ENCODE measurements at places on chromosomes 2 and 18. TPM values are rescaled to one million over a fixed set of nuclear protein-coding genes. Genes with fewer than 3 reads are reported as not detected.
A peak's percentile ranks its signal among the peaks of the same experiment; 100 is the strongest.

- DNase-seq: no peak
Measured at GRCh38 chr2:15182275-15182674, 378.9 kb downstream of the NBAS start.

GRCh38 chr2:2793925-2794560 lies 463.0 kb upstream of the MYT1L start:
- DNase-seq: no peak

DNA sequence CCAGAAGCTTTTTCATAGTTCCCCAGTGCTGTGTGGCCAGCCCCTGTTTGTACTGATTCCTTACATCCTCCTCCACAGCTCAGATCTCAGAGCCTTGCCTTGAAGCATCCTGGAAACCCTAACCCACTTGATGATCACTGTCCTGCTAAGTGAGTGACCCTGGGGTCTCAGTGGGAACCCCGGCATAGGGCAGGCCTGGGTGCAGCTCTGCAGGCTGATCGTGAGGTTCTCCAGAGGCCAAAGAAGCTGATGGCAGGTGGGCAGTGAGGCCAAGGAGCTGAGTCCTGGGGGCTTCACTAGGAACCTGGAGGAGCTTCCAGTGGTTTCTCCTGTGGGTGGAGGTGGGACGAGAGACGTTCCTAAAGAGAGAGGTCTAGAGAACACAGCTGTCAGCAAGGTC lies 47.4 kb upstream of the BIN1 start:
- DNase-seq: no peak

GRCh38 chr18:73164430-73164829 lies 296.6 kb upstream of the NETO1 start:
- no peak for DNase-seq

DNA sequence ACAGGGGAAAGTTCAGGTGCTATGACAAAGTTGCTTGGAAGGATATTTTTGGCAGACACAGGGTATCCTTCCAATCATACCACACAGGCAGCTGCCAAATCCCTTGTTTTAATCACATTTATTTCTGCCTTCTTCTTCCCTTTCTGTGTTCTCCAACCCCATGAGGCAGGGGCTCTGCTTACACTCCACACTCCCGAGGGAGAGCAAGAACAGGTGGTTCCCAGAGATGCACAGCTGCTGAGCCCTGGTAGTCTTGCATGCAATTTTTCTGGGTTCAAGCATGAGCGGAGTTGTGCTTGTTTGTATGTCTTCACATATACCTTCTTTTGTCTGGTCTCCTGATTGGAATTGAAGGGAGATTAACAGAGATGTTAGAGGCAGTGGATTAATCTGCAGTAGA lies 251.7 kb upstream of the ST6GAL2 start:
- DNase-seq: no peak

DNA sequence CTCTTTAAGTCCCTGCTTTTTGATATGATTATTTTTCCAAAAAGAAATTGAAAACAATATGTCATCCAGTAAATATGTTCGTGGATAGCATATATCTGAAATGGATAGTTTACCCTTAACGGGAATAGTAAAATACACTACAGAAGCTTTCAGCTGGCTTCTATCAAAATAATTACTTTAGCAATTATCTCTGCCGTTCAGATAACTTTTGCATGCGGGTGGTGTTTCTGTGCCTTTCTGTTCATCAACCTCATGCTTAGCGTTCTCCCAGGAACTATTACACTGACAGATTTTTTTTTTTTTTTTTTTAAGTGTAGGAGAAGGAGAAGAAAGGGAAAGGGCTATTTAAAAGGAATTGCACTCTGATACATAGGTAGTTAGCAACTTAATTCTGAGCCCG lies 53.6 kb downstream of the TSHZ1 start:
- no peak for DNase-seq

DNA sequence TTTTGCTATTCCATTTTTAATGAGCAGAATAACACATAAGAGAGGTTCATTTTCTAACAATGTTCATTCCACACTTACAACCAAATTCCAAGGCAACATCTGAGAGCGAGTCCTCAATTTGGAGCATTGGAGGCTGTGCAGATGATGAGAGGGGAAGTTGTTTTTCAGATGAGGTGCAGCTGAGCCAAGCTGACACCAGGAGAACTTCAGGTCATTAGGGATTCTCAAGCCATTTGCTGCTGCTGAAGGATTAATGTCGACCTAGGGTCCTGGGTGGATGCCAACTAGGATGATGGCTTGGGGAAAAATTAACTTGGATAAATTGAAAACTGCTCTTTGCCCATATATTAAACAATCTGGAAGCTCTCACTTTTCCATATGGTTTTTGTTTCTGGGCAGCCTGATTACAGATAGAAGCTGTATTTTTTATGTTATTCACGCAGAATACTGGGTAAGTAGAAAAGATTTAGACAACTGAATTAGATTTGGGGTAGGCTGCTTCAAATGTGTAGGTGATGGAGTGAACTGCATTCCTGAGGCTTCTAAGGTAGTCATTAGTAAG lies 206.4 kb upstream of the SLC39A10 start:
- no peak for DNase-seq

DNA sequence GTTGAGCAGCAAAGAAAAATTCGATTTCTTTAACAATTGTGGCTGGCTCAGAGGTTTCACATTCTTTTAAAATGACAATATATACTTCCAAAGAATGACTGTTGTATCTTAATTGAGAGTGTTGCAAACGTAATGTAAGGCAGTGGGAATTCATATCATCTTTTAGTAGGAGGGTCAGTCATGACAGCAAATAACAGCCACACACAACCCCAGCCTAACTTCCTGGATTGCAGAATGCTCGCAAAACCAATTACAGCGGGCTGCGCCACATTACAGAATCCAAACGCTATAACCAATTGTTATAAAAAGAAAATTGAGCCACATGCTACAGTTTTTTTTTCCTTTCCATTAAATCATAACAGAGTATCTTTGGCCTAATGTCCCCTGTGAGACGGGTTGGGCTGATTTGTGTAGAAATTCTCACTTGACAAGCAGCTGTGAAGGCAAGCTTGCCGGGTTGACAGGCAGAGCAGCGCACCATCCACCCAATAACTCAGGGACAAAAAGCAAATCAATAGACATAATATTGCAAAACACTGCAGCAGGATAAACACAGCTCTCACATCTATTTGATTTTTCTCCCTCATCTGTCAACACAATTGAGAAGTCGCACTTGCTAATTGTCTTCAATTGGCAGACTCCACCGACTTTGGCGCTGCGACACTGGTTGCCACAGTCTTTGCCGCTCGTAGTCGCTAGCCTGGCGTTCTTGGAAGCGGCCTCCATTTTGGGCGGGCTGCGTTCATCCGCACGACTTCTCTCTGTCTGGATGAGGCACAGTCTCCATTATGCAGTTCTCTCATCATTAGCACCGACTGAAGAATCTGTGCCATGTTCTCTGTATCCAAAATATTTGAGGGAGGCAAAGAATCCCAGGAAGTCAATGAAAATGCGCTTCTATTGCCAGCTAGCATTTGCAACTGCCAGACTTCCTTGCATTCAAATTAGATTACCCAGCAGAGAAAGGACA lies 95.0 kb upstream of the CCDC68 start:
- no peak for DNase-seq

GRCh38 chr2:120904830-120905234 lies 169.2 kb downstream of the GLI2 start:
- no peak for DNase-seq

DNA sequence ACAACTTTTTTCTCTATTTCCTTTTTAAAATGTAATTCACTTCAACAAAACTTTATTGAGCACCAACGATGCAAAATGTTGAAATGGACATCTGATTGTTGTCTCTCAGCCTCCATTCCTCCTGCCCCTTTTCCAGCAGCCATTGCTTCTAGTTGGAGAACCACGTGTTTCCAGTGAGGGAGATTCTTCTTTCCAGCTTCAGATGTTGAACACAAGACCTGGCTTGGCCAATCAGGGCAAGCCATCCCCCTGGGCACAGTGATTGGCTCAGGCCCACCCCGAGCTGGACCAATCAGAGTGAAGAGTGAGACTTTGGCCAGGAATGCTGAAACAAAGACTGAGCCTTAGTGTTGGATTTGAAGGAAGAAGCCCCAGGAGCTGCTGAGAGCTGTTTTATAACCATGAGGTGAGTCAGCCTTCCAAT lies 59.0 kb downstream of the E2F6 start:
- no peak for DNase-seq

- DNase-seq: no peak
Measured at GRCh38 chr2:75498907-75499306, 61.8 kb downstream of the EVA1A start.

DNA sequence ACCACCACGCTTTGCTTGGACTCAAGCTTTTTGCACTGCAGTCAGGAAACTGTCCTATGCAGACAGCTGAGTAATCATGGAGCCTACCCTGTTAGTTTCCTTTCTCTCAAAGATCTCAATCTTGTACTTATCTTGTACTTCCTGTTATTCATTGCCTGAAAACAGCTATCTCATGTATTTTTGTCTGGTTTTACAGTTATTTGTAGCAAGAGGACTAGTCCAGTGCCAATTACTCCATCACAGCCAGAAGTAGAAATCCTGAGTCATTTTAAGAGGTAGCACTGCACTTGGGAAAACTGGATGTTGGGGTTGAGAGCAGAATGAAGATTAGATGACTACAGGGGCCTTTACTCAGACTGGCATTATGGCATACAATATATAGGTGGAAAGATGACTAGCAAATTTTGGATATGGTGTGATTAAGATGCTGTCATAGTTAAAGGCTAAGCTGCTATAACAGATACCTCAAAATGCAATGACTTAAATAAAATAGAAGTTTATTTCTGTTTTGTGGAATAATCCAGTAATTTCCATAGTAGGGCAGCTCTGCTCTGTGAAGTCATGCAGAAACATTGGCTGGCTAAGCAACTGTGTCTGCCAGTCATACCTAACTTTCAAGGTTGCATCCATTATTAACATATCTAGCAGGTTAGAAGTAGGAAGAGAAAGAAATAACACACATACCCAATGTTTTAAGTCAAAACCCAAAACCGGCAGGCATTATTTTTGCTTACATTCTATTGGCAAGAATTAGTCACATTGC lies 21.1 kb upstream of the CHMP3 start:
- DNase-seq: no peak

GRCh38 chr2:232521959-232522622 lies 1.9 kb downstream of the PRSS56 start:
- peak; percentile 80 for DNase-seq

GRCh38 chr2:28430788-28431418 lies 38.2 kb downstream of the FOSL2 start:
- DNase-seq: no peak

- DNase-seq: no peak
Measured at GRCh38 chr2:235990344-235990743, 177.8 kb downstream of the GBX2 start.

DNA sequence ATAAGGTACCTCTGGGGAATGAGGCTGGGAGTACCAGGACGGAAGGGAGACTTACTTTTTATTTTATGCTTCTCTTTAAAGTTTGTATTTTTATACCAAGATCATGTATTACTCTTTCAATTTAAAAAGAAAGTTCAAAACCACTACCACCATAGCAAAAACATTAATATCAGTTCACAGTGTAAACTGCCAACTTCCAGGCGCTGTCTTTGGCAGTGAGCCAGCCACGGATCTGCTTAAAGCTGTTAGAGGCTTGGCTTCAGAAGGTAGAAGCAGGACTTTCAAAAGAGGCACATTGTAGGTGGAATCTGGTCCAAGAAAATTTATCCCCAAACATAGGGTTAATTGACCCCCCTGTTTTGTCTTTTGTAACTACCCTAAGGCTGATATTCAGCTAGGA lies 74.8 kb downstream of the B3GNT2 start:
- peak; percentile 16 for DNase-seq

- DNase-seq: no peak
Measured at GRCh38 chr2:68837861-68838341, 33.3 kb downstream of the BMP10 start.

- no peak for DNase-seq
Measured at GRCh38 chr2:199467066-199467822, 9.5 kb upstream of the SATB2 start.

The TYMS gene
- 84.1 TPM for total RNA-seq

The PROM2 gene
- 24.7 TPM for total RNA-seq

The MYO7B gene
- 0.39 TPM for total RNA-seq

The ASB18 gene
- not detected for total RNA-seq

The POTEC gene
- total RNA-seq: not detected

The CAVIN2 gene
- total RNA-seq: not detected

The CCDC178 gene
- not detected for total RNA-seq

The GALNT1 gene
- total RNA-seq: 137 TPM

The CHRND gene
- not detected for total RNA-seq

Measured in Calu3 (cell line).